ENCODE measurements at places on chromosomes 4 and X.
A peak's percentile ranks its signal among the peaks of the same experiment; 100 is the strongest.

- DNase-seq: no peak
Measured at GRCh38 chr4:8155660-8156421, 2.8 kb downstream of the ABLIM2 start.

GRCh38 chrX:72121383-72121782 lies 10.3 kb downstream of the RTL5 start:
- no peak for DNase-seq

GRCh38 chr4:11436673-11437072 lies 8.0 kb upstream of the HS3ST1 start:
- no peak for DNase-seq

DNA sequence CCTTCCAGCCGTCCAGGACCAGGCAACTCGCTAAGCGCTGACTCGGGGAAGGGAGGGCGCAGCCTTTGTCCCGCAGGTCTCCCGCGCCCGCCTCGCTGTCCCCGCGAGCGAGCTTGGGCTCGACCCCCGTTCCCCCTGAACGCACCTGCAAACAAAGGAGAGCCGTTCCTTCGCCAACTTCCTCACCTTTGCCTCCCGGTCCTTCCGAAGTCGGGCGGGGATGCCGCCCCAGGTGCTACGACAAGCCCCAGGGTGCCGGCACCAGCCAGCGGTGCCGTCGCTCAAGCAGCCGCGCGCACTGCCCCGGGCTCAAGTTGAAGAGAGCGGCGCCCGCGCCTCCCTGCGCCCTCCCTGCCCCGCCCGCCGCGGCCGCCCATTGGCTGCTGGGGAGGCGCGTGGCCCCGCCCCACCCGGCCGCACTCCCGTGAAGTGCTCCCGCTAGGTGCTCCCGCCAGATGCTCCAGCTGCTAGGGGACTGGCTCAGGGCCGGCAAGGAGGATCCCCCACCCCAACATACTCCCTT lies 107.1 kb downstream of the NSUN7 start:
- DNase-seq: peak; percentile 29

DNA sequence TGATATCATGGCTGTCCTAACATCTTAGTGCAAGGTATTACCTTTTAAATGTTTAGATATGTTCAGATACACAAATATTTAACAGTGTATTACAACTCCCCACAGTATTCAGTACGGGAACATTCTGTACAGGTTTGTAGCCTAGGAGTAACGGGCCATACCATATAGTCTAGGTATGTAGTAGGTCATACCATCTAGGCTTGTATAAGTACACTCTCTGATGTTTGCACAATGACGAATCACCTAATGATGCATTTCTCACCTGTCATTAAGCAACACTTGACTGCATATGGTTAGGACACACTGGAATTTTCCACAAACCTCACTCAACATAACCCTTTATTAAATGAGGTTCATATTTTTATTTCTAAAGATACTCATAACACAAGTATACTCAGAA lies 67.7 kb downstream of the THOC2 start:
- no peak for DNase-seq

DNA sequence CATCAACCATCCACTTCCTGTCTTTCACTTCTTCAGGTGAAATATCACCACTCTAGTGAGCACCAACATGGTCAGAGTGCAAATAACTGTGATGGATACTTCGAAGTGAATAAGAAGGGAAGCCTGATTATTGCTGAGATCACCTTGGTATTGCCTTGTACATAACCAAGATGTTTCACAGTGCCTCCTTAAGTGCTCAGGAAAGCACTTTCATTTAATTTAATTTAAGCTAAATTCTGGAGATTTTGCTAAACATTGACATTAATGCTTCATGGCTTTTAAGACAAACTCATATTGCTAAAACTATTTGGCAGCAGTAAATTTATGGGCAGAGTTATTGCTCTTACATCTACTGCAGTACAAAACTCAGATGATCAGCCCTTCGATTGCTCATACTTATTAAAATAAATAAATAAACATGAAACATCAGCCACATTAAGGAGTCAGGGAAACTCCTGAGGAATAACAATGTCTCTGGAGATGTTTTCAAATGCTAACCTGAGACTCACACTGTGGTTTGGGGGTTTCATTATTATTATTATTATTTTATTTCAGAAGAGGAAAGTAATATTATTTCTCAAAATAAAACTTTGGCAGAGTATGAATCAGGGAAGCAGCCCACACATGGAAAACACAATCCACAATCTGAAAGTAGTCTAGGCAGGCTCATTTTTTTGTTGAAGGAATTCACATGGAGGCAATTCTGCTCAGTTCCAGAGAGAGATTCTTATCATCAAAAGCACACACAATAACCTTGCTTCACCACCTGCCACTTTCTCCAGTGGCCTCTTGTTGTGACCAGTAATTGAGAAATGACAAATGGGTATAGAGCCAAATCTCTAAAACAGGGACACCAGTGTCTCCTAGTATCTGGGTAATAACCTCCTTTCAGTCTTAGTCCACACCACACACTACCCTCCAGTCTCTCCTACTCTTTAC lies 344.2 kb downstream of the MAPK10 start:
- DNase-seq: no peak

GRCh38 chrX:68238568-68238967 lies 194.7 kb downstream of the OPHN1 start:
- no peak for DNase-seq

GRCh38 chr4:41215969-41216293 lies 1.6 kb upstream of the APBB2 start:
- DNase-seq: no peak

- no peak for DNase-seq
Measured at GRCh38 chr4:175346376-175346775, 428.2 kb downstream of the ADAM29 start.

- DNase-seq: no peak
Measured at GRCh38 chrX:41293269-41293668, 40.7 kb upstream of the DDX3X start.

DNA sequence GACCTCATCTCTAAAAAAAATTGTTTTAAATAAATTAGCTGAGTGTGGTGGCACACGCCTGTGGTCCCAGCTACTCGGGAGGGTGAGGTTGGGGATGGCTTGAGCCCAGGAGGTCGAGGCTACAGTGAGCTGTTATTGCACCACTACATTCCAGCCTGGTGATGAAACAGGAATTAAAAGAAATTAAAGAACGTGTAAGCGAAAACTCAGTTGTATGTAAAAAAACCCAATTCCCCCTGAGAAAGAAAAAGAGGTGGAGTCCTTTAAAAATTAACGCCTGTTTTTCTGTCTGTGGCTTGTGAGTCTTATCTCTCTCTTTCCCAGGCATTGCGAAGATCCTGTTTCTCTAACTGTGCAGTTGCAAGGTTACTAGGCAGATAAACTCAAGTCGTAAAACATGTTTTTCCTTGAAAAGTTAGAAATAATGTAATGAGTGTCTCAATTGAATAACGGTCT lies 22.1 kb downstream of the EPGN start:
- no peak for DNase-seq

GRCh38 chrX:56766554-56767347 lies 37.7 kb downstream of the NBDY start:
- no peak for DNase-seq

GRCh38 chr4:104425948-104426347 lies 68.7 kb downstream of the CXXC4 start:
- no peak for DNase-seq

GRCh38 chr4:173121076-173121561 lies 47.5 kb upstream of the GALNT7 start:
- DNase-seq: no peak

DNA sequence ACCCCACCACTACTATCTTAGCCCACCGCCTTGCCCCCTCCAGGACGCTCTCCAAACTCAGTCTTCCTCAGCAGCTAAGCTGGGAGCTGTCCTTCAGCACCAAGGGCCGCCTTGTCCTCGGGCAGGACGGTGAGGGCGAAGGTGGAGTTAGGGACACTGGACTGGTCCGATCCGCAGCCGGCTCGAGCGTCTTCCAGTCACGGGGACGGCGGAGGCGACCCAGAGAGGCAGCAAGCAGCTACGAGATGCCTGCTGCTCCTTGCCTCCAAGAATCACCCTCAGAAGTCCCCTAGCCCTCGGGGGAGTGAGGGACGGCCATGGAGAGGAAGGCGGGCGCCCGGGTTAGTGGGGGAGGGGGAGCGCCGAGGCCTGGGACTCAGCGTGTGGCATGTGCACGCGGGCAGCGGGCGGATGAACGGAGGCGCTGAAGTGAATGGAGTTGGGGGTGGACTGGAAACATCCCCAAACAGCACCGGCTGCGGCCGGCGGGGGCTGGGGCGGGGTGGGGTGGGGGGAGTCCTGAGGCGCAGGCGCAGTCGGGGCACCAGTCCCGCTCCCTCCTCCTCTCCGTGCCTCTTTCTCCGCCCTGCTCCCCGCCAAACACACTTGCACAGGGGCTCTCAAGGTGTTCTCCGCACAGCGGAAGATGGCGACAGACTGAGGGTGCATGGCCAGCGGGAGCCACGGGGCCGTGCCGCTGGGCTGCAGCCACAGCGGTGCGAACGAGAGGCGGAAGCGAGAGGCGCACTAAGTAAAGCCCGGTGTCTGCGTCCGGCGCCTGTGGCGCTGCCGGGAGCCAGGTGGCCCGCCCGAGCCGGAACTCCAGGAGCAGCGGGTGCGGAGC lies at the start of gene NALF2:
Gene NALF2 (plus strand): TSS at position 545 of the 844 bp plus-strand sequence. CDS start 957 bp downstream, outside the sequence.
- no peak for DNase-seq

- no peak for DNase-seq
Measured at GRCh38 chr4:184382189-184382846, 92.0 kb downstream of the IRF2 start.

- no peak for DNase-seq
Measured at GRCh38 chrX:17527135-17527701, 152.2 kb downstream of the NHS start.

GRCh38 chr4:57094832-57095223 lies 15.4 kb downstream of the IGFBP7 start:
- DNase-seq: no peak

- DNase-seq: no peak
Measured at GRCh38 chrX:135304741-135305140, 4.5 kb upstream of the ETDC start.

DNA sequence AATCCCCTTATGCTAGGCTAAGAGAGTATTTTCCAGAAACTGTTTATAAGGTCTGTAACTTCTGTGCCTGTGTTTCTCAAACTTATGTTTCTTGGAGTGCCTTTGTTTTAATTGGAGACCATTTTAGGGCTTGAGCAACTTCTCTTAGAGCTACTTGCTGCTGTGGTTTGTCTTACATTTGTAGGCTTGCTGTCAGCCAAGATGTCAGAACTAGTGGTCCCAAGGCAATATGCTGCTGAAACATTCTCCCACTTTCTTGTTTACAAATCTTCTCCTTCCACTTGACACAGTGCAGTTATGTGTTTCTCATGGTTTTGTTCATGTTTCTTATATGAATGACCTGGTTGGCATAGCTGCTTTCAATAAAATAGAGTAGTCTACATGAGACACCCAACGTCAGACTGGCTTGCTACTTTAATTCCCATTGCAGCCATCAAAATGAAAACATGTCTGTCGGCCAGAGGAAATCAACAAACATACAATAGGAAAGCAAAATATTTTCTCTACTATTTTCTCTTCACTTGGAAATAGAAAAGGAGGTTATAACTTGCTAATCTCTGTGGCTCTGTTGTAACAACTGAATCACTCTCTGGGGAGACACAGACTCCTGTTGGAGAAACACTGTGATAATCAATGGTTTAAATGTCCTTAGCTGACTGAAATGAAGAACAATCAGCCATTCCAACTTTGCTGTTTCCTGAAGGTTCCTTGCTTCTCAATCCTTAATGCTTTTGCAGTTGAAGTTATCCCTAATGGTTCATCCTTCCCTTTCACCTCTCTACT lies 426.4 kb downstream of the PDGFC start:
- no peak for DNase-seq

- DNase-seq: no peak
Measured at GRCh38 chr4:17124767-17125166, 226.3 kb upstream of the LDB2 start.

GRCh38 chrX:24874604-24875247 lies 141.0 kb downstream of the ARX start:
- no peak for DNase-seq

DNA sequence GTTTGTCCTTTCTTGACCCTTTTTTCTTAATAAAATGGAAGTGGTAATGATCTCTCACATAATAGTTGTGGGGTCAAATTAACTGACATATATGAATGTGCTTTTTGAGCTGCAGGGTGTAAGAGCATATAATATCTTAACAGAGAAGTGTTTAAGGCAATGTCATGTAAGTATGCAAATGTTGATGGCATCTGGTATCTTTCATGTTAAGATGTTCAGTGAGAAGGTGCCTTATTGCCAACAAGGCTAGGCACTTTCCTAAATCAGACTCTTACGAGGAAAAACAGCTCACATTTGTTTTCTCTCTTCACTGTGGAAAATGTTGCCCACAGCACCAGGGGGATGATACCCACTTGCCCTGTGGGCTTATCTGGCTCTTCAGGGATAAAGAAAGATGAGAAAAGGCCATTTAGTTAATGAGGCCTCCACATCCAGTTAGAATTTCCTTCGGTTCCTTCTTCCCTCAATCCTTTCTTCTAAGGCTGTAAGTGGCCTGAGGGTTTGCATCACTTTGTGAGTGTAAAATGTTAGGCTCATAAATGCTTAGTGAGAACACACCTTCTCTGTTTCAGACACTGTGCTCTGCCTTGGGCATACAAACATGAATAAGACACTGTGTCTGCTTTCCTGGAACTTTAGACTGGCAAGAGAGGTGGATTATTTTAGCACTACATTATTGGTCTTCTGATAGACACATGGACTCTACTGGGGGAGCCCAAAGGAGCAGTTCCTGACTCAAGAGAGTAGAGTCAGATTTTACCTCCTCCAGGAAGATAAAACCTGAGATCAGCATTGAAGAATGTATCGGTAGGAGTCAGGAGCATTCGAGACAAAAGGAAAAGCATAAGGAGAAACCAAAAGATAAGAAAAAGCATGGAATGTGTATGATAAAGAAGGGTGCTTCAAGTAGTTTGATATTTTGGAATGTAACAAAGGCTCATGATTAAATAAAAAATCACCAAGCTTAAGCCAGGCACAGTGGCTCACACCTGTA lies 135.5 kb downstream of the SOWAHB start:
- no peak for DNase-seq

DNA sequence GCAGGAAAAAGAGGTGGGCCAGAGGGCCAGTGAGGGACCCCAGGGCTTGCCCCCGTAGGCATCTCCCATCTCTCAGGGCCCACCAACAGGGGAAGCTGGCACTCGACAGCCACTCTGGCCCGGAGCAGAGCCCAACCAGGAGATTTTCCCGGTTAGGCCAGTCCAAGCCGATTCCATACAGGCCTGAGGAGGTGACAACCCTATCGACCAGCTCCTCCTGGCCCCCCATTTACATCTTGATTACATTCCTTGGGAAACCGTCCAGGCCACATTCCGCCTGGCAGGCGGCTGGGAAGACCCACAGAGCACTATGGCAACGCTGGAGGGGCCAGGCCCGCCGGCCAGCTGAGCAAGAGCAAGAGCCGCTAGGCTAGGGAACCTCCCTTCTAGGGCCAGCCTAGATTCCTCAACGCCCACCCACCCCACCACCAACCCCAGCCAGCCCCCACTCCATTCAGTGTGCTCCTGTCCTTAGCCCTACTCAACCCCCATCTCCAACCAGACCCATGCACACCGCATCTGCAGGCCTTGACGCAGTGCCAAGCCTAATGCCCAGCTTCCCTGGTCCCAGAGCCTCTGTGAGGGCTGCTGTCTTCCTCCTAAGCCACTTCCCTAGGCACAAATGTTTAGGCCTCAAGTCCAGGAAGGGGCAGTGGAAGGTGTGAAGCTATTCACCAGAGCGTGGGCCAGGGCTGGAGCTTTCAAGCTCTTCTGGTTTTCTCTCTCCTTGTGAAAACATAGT lies 161.2 kb downstream of the EFNB1 start:
- DNase-seq: no peak

Measured in stimulated activated CD8-positive, alpha-beta memory T cell treated with anti-CD3 and anti-CD28 coated beads, Interleukin-7, amount 100 ng/mL, for 4 hours (primary cell).